Activated CD8-positive, alpha-beta T cell treated with anti-CD3 and anti-CD28 coated beads, Interleukin-2, amount 10 ng/mL, durations not matched to agents 7 days and 5 days (primary cell): ENCODE measurements at places on chromosomes 4 and X. TPM values are rescaled to one million over a fixed set of nuclear protein-coding genes. Genes with fewer than 3 reads are reported as not detected.

ZBTB49 gene
- 6.4 TPM for total RNA-seq

LRCH2 gene
- total RNA-seq = not detected

STEEP1 gene
- 20.2 TPM for total RNA-seq

MAPK10 gene
- total RNA-seq = not detected

CXCL3 gene
- total RNA-seq = not detected

LRIT3 gene
- 0.16 TPM for total RNA-seq

TMEM33 gene
- total RNA-seq = 59.9 TPM

MYOZ2 gene
- total RNA-seq = not detected

REELD1 gene
- not detected for total RNA-seq

POU4F2 gene
- total RNA-seq = not detected

GRCh38 chr4:36900446-36900987 is 344.0 kb upstream of the NWD2 start:
- H3K4me1 ChIP-seq = no peaks in the 10 kb centered on the region
- H3K27me3 ChIP-seq = no peaks in the 10 kb centered on the region
- no peak for DNase-seq
- no peak overlapping the region for H3K27ac ChIP-seq
- no peak overlapping the region for H3K4me3 ChIP-seq

DNA sequence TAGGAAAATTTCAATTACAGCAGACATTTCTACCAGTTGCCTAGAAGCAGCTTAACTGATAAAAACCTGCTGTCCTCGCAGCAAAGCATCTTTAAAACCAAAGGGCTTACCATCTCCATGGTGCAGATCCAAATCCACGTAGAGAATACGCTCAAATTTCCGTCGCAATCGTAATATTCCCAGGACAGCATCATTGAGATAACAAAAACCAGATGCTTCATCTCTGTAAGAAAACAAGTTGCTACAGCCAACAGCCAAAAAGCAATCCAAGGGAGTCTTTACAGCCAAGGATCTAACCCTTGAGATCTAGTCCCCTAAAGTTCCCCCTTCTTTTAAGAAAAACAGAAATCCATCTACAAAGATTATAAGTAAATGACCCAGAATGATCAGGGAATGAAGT is 77.6 kb downstream of the HDAC8 start:
- H3K27me3 ChIP-seq = no peaks in the 10 kb centered on the region
- peaks cover 2% of the 10 kb centered on the region for H3K4me1 ChIP-seq
- no peak overlapping the region for H3K4me3 ChIP-seq
- H3K27ac ChIP-seq = no peak overlapping the region

GRCh38 chrX:153981771-153982533 is 9.4 kb downstream of the TMEM187 start:
- H3K4me1 ChIP-seq = peaks cover 57% of the 10 kb centered on the region
- H3K4me3 ChIP-seq = peak overlapping the region; percentile 52
- peaks cover 6% of the 10 kb centered on the region for H3K36me3 ChIP-seq

GRCh38 chrX:41333744-41334362 is at the start of gene DDX3X:
Gene DDX3X (plus strand): TSS chrX:41334162. CDS start chrX:41334253, 91 bp downstream.
- no peaks in the 10 kb centered on the region for H3K27me3 ChIP-seq
- H3K4me1 ChIP-seq = peaks cover 25% of the 10 kb centered on the region
- H3K27ac ChIP-seq = peak within 1 kb of the TSS; percentile 100
- peaks cover 39% of the 10 kb centered on the region for H3K36me3 ChIP-seq
- H3K4me3 ChIP-seq = peak within 1 kb of the TSS; percentile 81

DNA sequence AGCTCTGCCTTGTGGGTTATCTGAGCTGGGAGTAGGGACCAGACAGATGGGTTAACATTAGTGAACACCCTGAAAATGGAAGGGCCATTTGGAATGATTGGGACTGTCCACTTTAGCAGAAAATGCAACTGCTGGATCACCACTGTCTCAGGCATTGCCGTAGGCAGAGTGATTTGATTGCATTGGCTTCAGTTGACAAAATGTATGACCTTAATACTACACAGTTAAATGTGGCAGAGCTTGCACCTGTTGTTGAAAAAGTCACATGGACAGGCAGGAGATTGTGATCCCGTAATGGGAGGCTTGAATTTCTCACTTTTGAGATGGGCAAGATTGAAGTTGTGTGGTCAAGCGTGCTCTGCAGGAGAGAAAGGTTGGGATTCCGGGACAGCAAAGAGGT is 166.5 kb upstream of the PUDP start:
- no peak overlapping the region for H3K27ac ChIP-seq
- no peak for DNase-seq
- H3K4me3 ChIP-seq = no peak overlapping the region
- H3K4me1 ChIP-seq = no peaks in the 10 kb centered on the region
- H3K27me3 ChIP-seq = no peaks in the 10 kb centered on the region
- H3K36me3 ChIP-seq = no peaks in the 10 kb centered on the region

GRCh38 chrX:121160987-121161386 is 113.6 kb downstream of the GLUD2 start:
- no peak overlapping the region for H3K27ac ChIP-seq
- no peak for DNase-seq
- no peaks in the 10 kb centered on the region for H3K36me3 ChIP-seq
- no peaks in the 10 kb centered on the region for H3K27me3 ChIP-seq
- no peak overlapping the region for H3K4me3 ChIP-seq

GRCh38 chr4:93169966-93170365 is 658.6 kb upstream of the ATOH1 start:
- DNase-seq = no peak
- H3K27ac ChIP-seq = no peak overlapping the region
- no peaks in the 10 kb centered on the region for H3K4me1 ChIP-seq
- H3K27me3 ChIP-seq = no peaks in the 10 kb centered on the region
- no peaks in the 10 kb centered on the region for H3K36me3 ChIP-seq

GRCh38 chrX:44343412-44344141 is at the start of gene EFHC2:
Gene EFHC2 (minus strand): TSS chrX:44343672. CDS start chrX:44343588, 84 bp downstream.
- no peaks in the 10 kb centered on the region for H3K27me3 ChIP-seq
- H3K27ac ChIP-seq = peak within 1 kb of the TSS; percentile 92
- peak; percentile 59 for DNase-seq
- peak within 1 kb of the TSS; percentile 77 for H3K4me3 ChIP-seq

DNA sequence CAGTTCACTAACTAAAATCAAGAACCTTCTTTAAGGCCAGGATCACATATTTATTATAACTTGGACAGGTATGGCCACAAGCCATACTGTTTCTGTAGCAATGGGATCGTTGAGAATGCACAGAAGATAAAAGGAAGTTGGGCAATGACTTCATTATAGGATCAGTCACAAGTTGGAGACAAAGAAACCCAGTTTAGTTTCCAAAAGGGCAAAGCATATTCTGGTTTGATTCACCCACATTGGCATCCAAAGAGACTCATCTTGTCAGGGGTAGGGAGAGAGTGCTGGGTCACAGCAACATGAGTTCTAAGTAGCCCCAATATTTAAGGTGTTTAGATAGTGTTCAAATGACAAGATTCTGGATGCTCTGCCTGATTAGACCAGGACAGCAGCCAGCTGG is 317.1 kb upstream of the GALNT7 start:
- no peaks in the 10 kb centered on the region for H3K27me3 ChIP-seq
- H3K27ac ChIP-seq = no peak overlapping the region
- H3K4me1 ChIP-seq = no peaks in the 10 kb centered on the region
- H3K4me3 ChIP-seq = no peak overlapping the region

- H3K4me3 ChIP-seq = peak overlapping the region; percentile 92
- H3K27me3 ChIP-seq = no peaks in the 10 kb centered on the region
- DNase-seq = no peak
- H3K27ac ChIP-seq = peak overlapping the region; percentile 90
Observed at GRCh38 chrX:152831391-152831790, 528 bp downstream of the NSDHL start.

DNA sequence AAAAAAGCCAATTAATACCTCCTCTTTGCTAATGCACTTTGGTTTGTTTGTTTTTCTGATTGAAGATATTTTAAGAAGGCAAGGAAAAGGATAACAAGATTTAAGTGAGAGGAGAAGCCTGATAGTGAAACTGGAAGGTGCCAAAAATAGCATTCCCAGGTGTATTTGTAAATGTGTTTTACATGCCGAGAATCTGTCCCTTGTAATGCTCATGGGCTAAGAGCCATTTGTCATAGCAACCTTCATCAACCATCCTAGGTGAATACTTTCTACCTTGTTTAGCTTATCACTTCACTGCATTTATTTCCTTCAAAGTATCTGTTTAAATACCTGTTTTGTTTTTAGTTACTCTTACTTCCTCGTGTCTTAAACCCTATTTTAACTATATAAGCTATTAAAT is 127.8 kb downstream of the KCTD8 start:
- no peak for DNase-seq
- no peaks in the 10 kb centered on the region for H3K36me3 ChIP-seq
- H3K27ac ChIP-seq = no peak overlapping the region
- no peak overlapping the region for H3K4me3 ChIP-seq

- H3K27ac ChIP-seq = no peak overlapping the region
- no peak for DNase-seq
- H3K4me3 ChIP-seq = no peak overlapping the region
- H3K36me3 ChIP-seq = no peaks in the 10 kb centered on the region
- H3K27me3 ChIP-seq = no peaks in the 10 kb centered on the region
Observed at GRCh38 chr4:169899295-169899694, 126.9 kb downstream of the MFAP3L start.

DNA sequence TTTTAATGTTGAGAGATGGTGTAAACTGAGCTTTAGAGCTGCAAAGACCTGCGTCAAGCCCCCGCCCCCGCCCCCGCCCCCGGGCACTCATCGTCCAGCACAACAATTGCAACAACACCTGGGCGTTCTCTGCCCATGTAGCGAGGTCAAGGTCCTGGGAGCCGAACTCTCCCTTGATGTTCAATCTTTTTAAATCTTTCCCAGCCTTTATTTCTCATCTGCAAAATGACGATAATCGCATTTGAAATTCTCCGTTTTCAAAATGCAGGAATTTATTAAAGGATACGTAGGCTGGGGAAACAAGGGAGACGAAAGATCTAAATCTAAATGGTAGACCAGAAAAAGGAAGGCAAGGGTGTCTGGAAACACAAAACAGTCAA is 648 bp upstream of the MSMO1 start:
- H3K4me1 ChIP-seq = peaks cover 35% of the 10 kb centered on the region
- peak; percentile 48 for DNase-seq
- peaks cover 37% of the 10 kb centered on the region for H3K36me3 ChIP-seq
- H3K27ac ChIP-seq = no peak overlapping the region
- H3K27me3 ChIP-seq = no peaks in the 10 kb centered on the region

DNA sequence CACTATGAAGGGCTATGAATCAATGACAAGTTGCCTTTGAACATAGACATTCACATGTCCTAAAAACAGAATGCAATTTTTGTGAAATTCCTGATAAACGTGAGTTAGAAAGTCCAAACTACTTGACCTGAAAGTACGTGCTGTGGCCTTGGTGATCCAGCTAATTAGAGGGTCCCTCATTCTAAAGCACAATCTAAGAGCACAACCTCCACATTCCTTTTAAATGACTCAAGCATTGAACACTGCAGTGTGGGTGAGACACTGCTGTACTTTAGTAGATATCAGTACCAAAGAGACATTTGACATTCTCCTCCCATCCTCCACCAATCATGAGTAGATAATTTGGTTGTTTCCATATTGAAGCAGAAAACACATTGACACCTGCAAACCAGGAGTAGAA is 73.5 kb downstream of the FAM47B start:
- no peaks in the 10 kb centered on the region for H3K36me3 ChIP-seq
- H3K27me3 ChIP-seq = no peaks in the 10 kb centered on the region
- H3K4me1 ChIP-seq = no peaks in the 10 kb centered on the region
- no peak overlapping the region for H3K27ac ChIP-seq

- DNase-seq = no peak
- H3K27ac ChIP-seq = no peak overlapping the region
- H3K36me3 ChIP-seq = no peaks in the 10 kb centered on the region
- H3K4me1 ChIP-seq = peaks cover 38% of the 10 kb centered on the region
Observed at GRCh38 chr4:78616046-78616498, 64.5 kb downstream of the ANXA3 start.

GRCh38 chr4:52576961-52577623 is 82.0 kb downstream of the USP46 start:
- peaks cover 12% of the 10 kb centered on the region for H3K27me3 ChIP-seq
- H3K4me1 ChIP-seq = no peaks in the 10 kb centered on the region
- H3K27ac ChIP-seq = no peak overlapping the region

GRCh38 chrX:21838937-21839333 is 482 bp upstream of the MBTPS2 start:
- no peaks in the 10 kb centered on the region for H3K27me3 ChIP-seq
- H3K36me3 ChIP-seq = peaks cover 7% of the 10 kb centered on the region
- H3K4me1 ChIP-seq = peaks cover 8% of the 10 kb centered on the region
- H3K27ac ChIP-seq = peak overlapping the region; percentile 89
- DNase-seq = no peak

DNA sequence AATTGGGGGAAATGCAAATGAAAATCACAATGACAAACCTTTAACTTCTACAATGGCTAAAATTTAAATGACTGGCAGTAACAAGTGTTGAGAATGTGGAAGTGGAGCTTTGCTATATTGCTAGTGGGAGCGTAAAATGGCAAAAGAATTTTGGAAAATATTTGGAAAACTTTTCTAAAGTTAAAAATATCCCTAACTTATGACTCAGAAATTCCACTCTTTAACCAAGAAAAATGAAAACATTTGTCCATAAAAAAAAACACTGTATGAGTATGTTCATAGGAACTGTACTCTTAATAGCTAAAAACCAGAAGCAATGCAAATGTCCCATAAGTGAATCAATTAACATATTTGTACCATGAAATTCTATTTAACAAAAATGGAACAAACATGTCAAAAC is 3.6 kb downstream of the TBCK start:
- no peaks in the 10 kb centered on the region for H3K36me3 ChIP-seq
- H3K27me3 ChIP-seq = no peaks in the 10 kb centered on the region
- peaks cover 18% of the 10 kb centered on the region for H3K4me1 ChIP-seq
- no peak for DNase-seq
- no peak overlapping the region for H3K27ac ChIP-seq
- no peak overlapping the region for H3K4me3 ChIP-seq

GRCh38 chr4:78432896-78433295 is 118.7 kb upstream of the ANXA3 start:
- no peaks in the 10 kb centered on the region for H3K36me3 ChIP-seq
- no peaks in the 10 kb centered on the region for H3K4me1 ChIP-seq
- H3K4me3 ChIP-seq = no peak overlapping the region

DNA sequence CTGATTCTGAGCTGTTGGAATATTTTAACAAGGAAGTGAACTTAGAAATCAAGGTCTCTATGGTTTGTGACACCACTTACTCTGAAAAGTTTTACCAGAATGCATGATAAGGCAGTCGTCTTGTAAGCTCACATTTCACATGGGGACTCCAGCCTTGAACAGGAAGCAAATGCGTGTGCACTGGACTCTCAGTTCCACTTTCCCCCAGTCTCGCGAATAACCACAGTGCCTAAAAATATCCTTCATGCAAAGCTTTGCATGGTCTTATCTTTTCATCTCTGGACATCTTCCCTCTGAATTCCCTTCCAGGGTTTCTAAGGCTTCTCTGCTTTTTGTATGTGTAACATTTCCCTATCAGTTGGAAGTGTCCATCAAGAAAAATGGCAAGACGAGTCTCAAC is 581.8 kb downstream of the NLGN4X start:
- H3K4me1 ChIP-seq = no peaks in the 10 kb centered on the region
- H3K27ac ChIP-seq = no peak overlapping the region
- H3K4me3 ChIP-seq = no peak overlapping the region
- no peak for DNase-seq
- no peaks in the 10 kb centered on the region for H3K36me3 ChIP-seq

- no peak overlapping the region for H3K27ac ChIP-seq
- no peaks in the 10 kb centered on the region for H3K27me3 ChIP-seq
- peaks cover 38% of the 10 kb centered on the region for H3K36me3 ChIP-seq
- no peak overlapping the region for H3K4me3 ChIP-seq
Observed at GRCh38 chr4:110188113-110188512, 10.3 kb downstream of the ELOVL6 start.
